ENCODE measurements at places on chromosomes 2 and 18.

- DNase-seq = no peak
Observed at GRCh38 chr2:237165405-237166276, 80.0 kb downstream of the COPS8 start.

DNA sequence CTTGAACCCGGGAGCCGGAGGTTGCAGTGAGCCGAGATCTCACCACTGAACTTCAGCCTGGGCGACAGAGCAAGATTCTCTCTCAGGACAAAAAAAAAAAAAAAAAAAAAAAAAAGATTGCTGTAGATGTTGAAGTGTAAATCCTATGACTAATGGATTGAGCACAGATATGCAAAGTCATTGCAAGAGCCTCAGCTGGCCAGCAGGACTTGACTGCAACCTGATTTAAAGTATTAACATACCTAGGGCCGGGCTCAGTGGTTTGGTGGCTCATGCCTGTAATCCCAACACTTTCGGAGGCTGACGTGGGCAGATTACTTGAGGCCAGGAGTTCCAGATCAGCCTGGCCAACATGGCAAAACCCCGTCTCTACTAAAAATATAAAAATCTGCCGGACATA lies 103.4 kb upstream of the MSH2 start:
- no peak for DNase-seq

DNA sequence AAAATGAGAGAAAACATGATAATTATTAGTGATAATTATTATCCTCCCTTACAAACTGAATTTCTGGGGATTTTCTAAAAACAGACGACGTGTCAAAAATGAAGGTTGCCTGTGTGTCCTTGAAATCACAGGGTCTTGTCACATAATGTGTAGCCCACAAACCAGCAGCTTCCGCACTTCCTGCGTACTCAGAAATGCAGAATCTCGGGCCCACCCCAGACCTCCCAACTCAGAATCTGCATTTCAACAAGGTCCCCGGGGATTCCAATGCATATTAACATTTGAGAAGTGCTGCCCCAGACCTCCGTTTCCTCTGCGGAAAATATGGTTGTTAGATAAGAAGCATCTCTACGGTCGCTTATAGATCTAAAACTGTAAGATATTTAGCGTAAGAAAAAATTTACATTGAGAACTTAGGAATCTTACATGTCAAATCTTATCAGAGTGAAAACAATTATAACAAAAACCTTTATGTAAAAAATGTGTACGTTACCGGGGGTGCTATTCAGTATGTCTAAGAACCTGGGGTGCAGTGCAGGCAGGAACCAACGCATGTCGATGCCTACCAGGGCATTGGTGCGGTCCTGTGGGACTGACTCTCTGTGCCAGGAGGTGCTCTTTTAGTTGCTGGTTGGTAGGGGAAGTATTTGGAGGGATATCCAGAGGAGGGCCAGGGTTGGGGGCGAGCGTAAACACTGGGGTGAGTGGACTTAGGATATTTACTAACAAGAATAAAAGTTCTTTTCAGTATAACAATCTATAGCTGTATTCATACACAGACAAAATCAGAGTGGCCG lies 15.2 kb downstream of the CDKL4 start:
- DNase-seq = no peak

- no peak for DNase-seq
Observed at GRCh38 chr18:56975276-56975675, 171.6 kb upstream of the BOD1L2 start.

- DNase-seq = no peak
Observed at GRCh38 chr18:22739789-22740188, 193.3 kb upstream of the RBBP8 start.

GRCh38 chr2:41900101-41900577 lies 147.7 kb upstream of the PKDCC start:
- DNase-seq = no peak

GRCh38 chr18:23635283-23636070 lies 27.2 kb downstream of the ANKRD29 start:
- DNase-seq = no peak

GRCh38 chr2:233982421-233983121 lies 65.4 kb downstream of the TRPM8 start:
- DNase-seq = no peak

DNA sequence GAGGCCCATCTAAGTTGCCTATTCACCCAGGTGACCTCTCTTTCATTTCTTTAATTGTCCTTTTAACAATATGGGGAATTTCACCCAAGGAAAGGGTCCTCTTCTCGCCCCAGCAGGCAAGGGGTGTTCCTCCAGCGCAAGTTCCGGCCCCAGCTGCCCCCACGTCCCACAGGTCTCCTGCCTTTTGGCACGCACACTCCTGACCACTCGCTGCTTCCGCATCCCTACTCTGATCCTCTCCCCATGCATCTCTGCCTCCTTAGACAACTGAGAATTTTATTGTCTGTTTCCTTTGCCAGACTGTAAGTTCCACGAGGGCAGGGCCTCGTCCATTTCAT lies 684 bp upstream of the ARPC2 start:
- DNase-seq = peak; percentile 61

DNA sequence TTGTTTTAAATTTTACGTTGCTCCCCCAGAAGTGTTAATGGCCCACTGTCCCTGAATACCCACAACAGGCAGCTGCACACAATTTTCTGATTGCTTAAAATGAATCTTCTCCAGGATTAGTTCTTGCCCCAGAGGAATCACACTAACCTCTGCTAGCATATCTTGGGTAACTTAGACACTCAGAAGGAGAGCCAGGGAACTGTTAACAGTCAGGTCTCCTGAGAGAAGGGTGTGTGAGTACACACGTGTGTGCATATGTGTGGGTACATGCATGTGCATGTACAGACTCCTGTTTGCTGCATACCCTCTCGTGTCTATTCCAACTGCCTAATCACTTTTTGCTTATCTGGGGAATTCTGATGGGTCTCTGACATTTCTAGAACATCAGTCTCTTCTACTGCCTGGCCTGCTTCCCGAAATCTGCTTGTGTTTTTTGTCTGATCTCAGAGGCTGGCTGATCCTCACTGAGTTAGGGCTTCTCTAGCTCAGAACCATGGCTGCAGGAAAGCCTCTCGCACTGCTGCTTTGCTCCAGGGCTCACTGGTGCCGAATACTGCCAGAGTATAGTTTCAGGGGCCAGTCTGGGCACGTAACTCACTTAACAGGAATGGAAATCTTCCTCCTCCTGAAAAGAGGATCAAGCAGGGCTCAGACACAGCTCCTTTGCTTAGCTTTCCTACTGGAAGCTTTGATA lies 62.8 kb downstream of the PRELID3A start:
- no peak for DNase-seq

DNA sequence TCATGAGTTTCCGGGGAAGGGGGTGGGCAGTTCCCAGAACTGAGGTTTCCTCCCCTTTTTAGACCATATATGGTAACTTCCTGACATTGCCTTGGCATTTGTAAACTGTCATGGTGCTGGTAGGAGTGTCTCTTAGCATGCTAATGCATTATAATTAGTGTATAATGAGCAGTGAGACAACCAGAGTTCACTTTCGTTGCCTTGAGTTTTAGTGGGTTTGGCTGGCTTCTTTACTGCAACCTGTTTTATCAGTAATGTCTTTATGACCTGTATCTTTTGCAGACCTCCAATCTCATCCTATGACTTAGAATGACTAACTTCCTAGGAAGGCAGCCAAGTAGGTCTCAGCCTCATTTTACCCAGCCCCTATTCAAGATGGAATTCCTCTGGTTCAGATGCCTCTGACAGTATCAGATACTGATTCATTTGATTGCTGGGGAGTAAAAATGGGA lies 447.3 kb downstream of the XIRP2 start:
- no peak for DNase-seq

DNA sequence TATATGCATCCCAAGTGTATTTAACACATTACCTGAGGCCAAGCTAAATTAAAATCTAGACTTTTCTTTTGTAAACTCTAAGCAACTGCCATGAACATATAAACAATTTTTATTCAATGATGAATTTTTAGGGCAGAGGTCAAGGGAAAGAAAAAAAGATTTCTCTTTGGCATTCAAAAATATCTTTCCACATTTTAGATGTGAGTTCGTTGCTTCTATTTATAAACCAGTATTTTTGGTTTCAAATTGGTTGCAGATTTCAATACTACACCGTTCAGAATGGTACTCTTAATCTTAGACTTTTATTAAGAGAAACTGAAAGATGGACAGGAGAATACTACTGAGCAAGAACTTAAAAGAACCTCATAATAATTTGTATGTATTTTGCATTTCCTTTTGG lies 293.6 kb upstream of the CCDC68 start:
- DNase-seq = no peak

DNA sequence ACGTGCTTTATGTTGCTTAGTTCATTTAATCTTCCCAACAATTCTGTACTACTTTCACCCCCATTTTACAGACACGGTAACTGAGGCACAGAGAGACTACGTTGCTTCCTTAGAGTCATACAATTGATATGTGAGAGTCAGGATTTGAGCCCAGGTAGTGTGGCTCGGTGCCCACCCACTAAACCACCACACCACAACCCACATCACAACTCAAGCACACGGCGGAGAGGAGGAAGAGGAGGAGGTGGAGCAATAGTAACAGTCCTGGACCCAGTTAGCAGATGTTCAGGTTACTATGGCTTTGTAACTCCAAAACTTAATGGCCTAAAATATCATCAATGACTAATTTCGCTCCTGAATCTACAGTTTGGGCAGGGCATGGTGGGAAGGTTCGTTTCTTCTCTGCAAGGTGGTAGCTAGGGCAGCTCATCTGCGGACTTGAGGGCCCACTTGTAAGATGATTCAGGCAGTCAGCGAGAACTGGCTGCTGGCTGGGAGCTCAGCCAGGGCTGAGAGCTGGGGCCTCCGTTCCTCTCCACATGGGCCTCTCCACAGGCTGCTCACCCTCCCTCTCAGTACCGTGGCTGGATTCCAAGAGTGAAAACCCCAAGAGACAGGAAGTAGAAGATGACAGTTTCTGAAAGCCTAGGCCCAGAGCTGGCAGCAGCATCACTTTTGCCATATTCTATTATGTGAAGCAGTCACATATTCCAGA lies 167.1 kb downstream of the ZFP36L2 start:
- DNase-seq = no peak

GRCh38 chr18:76874642-76875389 lies 52.5 kb downstream of the ZNF236 start:
- no peak for DNase-seq

DNA sequence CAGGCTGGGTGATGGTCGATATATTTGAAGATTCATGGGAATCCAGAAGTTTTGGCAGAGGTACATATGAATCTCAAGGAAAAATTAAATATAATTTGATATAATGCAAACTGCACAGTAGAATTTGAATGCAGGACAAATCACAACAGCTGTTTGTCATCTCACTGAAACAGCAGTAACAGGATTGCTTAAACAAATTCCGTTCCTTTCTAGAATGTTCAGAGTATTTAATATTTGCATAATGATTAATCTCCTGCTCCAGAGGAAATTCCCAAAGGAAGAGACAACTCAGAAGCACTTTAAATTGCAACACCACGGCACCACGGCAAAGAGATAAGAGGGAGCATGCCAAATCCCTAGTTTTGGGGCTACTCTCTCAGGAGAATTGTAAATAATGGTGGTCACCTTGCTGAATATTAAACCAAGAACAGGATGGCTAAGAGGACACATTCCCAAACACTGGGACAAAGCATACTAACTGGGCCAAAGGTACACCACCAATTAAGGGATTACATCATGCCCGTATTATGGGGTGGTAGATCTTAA lies 67.8 kb upstream of the MAP4K3 start:
- DNase-seq = no peak

- DNase-seq = no peak
Observed at GRCh38 chr2:230700447-230700846, 12.2 kb upstream of the CAB39 start.

- no peak for DNase-seq
Observed at GRCh38 chr2:241933179-241933911, 63.8 kb downstream of the RTP5 start.

GRCh38 chr2:62868947-62869346 lies 163.4 kb downstream of the EHBP1 start:
- DNase-seq = no peak

GRCh38 chr2:146108993-146109392 lies 1589.1 kb upstream of the ZEB2 start:
- DNase-seq = no peak

- no peak for DNase-seq
Observed at GRCh38 chr2:154408786-154409185, 289.7 kb upstream of the KCNJ3 start.

All from upper lobe of left lung (tissue), 6 donors.